ENCODE measurements at places on chromosomes 1 and 21.

DNA sequence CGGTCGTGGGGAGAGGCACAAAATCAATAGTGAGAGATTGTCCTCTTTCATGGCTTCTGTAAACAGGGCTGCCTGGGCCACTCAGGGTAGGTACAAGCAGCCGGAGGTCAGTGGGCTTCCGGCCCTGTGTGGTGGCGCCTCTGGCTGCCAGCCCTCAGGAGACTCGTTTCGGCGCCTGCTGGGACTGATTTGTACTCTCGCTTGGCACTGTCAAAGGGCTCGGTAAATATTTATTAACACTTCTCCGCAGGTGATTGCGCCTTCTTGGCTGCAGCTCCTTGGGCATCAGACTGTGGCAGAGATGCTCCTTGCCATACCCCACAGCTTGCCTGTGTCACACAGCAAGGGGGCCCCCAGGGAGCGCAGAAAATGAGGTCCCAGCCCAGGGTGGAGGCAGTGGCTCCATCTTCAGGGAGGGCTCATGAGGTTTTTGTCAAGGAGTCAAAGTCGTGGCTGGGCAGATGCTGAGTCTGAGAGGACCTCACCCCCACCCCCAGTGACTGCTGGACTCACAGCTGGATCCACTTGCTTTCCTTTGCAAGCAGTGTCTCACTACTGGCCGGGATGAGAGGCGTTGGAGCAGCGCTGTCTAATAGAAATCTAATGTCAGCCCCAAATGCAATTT is 262.5 kb downstream of the GRIK3 start:
- no peak for DNase-seq

DNA sequence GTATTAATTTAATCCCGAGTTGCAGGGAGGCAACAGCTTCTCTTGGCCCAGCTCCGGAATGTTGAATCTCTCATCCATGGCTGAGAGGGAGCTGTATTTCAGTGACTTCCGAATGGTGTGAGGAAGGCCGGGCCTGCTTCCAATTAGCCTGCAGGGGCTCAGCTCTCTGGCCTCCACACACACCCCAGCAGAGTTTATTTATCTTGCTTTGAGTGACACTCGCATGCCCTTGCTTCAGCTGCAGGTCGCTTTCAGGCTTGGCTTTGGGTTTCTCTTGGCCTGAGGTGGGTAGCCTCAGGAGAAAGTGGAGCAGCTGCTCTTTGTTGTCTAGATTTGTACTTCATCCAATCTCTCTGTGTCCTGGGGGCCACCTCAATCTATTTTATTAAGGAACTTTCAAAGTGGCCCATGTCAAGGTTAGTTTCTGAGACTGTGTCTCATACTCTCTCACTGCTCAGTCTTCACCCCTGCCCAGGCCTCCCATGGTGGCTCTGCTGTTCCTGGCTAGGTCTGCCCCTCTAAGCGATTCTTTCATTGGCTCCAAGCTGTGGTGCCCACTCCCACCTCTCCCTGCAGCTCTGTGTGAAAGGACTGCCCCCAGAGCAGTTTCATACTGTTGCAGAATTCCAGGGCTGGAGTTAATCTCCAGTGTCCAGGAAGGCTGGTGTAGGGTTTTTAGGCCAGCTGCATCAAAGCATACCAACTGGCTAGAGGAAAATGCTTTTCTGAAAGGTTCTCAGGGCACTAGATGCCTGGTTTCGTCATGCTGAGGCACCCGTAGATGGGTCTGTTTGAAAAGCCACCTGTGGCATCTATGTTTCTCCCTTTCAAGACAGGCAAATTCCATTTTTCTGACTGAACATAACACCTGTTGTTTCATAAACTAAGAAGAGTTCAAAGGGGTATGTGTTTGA is 153.5 kb downstream of the PLXNA2 start:
- no peak for DNase-seq

DNA sequence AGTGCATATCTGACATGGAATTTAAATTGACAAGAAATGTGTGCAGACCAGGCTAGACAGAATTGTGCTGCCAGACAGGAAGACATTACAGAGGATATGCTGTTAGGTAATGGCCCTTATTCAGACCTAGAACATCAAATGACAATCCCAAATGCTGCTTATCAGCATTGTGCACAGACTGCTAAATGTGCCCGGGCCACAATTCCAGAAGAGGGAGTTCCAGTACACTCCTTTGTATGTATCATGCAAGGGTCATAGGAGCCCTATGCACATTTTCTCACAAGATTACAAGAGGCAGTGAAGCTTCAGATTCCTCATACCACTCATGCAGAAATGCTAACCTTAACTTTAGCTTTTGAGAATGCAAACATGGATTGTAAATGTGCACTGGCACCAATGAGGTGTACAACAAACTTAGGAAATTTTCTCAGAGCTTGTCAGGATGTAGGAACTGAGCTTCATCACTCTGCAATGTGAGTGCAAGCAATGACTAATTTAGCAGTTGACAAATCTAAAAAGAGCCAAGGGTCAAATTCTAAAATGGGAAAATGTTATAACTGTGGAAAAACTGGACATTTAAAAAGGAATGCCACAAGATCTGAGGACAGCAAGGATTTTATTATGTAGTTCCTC is 273.5 kb downstream of the COL11A1 start:
- DNase-seq: no peak

- no peak for DNase-seq
Measured at GRCh38 chr1:225596736-225597135, 56.2 kb downstream of the ENAH start.

DNA sequence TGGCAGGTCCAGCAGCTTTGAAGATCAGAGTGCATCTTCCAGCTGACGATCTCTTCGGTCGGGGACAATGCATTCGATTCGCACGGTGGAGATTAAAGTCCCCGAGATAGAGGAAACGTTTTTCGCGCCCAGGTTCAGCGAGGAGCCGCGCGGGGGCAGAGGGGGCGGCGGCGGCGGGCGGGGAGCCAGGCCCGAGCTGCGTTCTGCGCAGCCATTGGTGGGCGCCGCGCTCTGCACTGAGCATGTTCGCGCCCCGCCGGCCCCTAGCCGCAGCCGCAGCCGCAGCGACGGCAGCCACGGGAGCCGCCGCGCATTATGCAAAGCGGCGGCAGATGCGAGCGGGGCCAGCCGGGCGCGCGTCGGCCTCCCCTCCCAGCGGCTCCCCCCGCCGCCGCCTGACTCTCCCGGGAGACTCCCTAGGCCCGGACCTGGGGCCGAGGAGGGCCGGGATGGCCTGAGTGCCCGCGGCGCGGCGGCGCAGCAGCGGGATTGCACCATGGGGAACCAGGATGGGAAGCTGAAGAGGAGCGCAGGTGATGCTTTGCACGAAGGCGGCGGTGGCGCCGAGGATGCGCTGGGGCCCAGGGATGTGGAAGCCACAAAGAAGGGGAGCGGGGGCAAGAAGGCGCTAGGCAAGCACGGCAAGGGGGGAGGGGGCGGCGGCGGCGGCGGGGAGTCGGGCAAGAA is at the start of gene FMN2:
Gene FMN2 (plus strand): TSS at position 270 of the 687 bp plus-strand sequence. CDS start 227 bp downstream, at position 497.
- no peak for DNase-seq

- DNase-seq: no peak
Measured at GRCh38 chr1:21573971-21574465, 64.8 kb downstream of the ALPL start.

GRCh38 chr1:2914702-2915101 is 106.6 kb upstream of the ACTRT2 start:
- DNase-seq: no peak

DNA sequence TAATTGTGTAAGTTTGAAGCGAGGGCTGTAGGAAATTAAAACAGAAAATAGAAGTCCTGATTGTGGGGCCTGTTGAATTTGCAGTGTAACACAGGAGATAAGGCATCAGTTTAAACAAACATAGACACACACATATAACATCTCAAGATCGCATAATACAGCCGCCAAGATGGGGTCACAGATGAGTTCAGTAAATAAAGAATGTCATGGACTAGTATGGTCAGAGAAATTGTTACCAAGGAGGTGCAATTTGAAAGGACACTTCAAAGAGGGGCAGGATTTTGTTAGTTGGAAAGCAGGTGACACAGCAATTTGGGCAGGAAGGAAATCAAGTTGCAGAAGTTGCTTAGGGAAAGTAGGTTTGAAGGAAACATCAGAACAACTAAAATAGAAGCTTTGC is 450.0 kb downstream of the USP25 start:
- no peak for DNase-seq

- DNase-seq: no peak
Measured at GRCh38 chr1:110383251-110383990, 7.4 kb downstream of the SLC16A4 start.

- no peak for DNase-seq
Measured at GRCh38 chr1:5913078-5913845, 79.0 kb downstream of the NPHP4 start.

- no peak for DNase-seq
Measured at GRCh38 chr1:5728663-5729355, 263.4 kb downstream of the NPHP4 start.

- no peak for DNase-seq
Measured at GRCh38 chr1:158607296-158607695, 2.2 kb downstream of the OR10Z1 start.

DNA sequence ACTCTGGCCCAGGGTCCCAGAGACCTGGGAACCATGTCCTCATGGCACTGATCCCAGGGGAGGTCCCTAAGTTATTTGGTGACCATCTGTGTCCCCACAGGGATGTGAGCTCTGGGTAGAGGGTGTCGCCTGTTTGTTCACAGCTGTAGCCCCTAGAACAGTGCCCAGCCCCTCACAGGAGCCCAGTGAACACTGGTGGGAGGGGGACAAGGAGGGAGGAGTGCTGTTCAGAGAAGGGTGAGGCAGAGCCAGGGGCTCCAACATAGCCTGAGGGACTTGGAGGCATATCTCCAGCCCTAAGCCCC is 450.4 kb downstream of the MATN1 start:
- no peak for DNase-seq

DNA sequence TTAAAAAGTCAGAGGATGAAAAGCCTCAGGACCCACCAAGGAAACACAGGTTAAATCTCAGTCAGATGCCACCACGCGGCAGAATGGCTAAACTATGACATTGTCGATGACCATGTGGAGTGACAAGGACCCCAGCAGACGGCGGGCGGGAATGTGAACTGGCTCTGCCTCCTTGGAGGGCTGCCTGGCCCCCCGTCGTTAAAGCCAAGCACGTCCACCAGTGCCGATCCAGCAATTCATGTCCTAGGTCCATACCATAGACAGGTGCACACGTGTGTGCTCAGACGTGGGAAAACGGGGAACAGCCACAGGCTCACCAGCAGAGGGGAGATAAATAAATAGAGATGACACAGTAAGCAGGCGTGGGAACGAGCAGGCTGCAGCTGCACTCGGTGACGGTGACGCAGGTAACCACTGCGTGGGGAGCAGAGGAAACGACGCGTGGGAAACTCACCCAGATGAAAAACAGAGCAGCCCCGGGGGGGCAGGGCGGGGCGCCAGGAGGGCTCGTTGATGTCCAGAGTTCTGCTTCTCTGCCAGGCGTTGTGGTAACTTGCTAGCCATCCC is 28.3 kb upstream of the PCBP3 start:
- no peak for DNase-seq

- no peak for DNase-seq
Measured at GRCh38 chr1:211192227-211192626, 58.3 kb upstream of the KCNH1 start.

DNA sequence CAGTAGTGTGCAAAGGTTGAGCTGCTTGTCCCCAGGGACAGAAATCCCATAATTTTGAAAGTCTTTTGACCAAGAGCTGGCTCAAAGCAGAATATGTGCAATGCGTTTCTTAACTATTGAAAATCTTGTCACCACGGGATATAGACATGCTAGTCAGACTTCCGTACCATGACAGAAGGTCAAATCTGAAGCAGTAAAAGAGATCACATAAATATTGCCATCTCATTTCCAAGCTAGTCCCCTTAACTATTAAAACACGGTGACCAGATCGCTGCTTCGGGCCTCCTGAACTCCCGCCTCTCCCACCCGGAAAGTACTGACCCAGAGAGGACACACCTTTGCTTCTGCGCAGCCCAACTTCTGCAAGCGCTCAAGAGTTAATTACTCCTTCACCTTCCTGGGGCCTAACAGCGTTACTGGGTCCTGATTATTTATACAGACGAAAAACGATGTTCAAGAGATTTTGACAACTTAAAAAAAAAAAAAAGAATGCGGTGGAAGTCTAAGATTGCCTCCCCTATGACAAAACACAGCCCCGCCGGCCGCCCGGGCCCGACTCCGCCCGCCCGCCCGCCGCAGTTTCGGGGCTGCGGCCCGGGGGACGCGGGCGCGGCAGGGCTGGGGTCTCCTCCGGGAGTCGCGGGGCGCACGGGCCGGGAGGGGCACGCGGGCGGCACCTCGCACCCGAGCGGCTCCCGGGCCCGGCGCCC is 692 bp downstream of the SORT1 start:
- DNase-seq: no peak

GRCh38 chr1:184854496-184855140 is 100.0 kb upstream of the EDEM3 start:
- DNase-seq: no peak

- DNase-seq: no peak
Measured at GRCh38 chr1:93692983-93693591, 11.4 kb upstream of the BCAR3 start.

- no peak for DNase-seq
Measured at GRCh38 chr1:241096982-241097381, 260.0 kb downstream of the RGS7 start.

DNA sequence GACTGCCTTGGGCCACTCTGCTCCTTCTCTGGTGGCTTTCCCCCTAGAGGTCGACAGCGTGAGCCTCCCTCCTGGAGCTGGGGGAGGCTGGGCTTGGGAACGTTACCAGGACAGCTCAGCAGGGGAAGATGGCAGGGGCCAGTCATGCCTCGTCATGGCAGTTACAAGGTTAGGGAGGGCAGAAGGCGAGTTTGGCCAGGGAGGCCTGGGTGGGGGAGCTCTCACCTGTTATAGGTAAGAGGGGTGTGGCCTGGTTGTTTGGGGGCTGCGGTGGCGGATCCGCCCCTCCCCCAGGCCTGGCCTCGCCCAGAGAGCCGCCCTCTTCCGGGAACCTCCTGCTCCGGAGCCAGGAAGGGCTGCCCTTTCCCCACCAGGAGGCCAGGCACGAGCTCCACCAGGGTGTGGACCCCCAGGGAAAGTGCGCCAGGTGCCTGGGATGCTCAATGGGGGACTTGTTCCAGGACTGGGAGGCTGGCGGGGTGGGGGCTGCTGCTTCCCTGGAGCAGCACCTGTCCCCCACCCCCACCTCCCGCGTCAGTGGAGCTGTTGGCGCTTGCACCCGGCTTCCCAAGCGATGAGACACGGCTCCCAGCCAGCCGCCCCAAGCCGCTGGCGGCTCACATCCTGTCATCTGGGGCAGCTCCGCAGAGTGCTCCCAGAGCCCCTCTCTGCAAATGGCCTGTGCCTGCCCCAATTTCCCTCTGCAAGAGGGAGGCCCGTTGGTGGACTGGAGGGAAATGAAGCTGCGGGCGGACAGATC is 23.6 kb upstream of the PKP1 start:
- no peak for DNase-seq

Data from cortex of kidney (tissue), 1 donor.